ENCODE measurements at places on chromosomes 13 and 19.

GRCh38 chr13:59358014-59358413, 805.7 kb downstream of the DIAPH3 start:
- DNase-seq, result no peak

DNA sequence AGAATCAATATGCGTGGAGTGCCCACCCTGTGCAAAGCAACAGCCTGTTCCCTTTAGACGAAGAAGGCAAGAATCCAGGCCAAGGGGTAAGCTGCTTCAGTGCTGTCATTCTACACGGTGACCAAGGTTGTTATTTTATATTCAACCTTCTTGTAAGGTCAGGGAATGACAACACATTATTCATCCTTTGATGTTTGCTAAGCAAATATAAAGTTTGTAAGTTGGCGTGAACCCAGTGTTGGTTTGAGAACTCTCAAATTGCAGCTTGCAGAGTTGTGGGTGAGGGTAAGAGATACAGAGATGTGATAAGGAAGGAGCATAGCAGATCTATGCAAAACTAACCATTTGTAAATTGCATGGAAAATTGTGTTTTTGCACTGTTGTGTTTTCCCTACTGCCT, 436.7 kb downstream of the FGF9 start:
- no peak for DNase-seq

GRCh38 chr19:5430237-5430636, 25.0 kb upstream of the ZNRF4 start:
- no peak for DNase-seq

DNA sequence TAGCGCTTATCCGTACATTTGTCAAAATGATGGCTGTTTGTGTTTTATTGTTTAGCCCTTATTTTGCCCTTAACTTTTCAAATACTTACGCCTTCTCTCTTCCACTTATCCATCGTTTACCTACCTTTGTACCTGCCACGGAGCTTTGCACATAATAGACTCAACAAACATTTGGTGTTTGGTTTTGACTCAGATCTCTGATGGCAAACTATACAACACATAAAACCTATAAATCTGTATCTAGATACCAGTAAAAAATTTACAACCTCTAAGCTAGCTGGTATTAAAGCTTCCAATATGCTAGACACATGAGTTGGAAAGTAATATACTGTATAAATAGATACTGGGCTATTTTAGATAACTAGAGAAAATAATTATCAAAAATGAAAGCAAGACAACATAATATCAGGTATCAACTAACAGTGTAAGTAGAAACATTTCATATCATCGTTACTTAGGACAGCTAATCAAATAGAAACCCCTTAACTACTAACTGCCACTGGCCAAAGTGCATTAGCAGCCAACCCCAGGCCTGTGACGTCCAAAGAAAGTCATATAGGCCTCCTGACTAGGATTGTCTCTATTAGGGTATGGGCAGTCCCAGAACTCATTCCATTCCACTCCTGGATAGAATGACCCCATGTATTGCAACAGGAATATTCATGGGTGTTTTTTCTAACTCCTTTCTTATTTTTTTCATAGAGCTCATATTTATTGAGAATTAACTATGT, 53.8 kb downstream of the KCTD12 start:
- no peak for DNase-seq

DNA sequence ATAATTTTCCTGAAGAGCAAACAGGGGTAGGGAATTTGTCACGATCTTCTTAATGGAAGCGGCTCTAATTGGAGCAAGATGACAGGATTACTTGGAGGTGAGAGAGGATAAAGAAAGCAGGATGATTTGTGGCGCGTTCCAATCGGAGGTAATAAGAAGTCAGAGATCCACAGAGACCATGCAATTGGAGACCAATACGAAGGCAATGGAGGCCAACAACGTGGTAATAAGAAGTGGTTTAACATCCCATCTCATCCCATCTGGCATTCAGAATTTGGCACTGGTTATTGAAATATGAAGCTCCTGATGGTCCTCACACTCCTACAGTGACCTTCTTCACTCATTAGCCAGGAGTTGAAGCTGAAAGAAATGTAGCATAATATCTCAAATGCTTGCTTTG, 130.6 kb downstream of the DLEU7 start:
- DNase-seq, result no peak

GRCh38 chr13:22748866-22749577, 431.8 kb upstream of the SGCG start:
- no peak for DNase-seq

- DNase-seq, result no peak
These were observed 40.6 kb downstream of the UQCRFS1 start for GRCh38 chr19:29172302-29172701.

DNA sequence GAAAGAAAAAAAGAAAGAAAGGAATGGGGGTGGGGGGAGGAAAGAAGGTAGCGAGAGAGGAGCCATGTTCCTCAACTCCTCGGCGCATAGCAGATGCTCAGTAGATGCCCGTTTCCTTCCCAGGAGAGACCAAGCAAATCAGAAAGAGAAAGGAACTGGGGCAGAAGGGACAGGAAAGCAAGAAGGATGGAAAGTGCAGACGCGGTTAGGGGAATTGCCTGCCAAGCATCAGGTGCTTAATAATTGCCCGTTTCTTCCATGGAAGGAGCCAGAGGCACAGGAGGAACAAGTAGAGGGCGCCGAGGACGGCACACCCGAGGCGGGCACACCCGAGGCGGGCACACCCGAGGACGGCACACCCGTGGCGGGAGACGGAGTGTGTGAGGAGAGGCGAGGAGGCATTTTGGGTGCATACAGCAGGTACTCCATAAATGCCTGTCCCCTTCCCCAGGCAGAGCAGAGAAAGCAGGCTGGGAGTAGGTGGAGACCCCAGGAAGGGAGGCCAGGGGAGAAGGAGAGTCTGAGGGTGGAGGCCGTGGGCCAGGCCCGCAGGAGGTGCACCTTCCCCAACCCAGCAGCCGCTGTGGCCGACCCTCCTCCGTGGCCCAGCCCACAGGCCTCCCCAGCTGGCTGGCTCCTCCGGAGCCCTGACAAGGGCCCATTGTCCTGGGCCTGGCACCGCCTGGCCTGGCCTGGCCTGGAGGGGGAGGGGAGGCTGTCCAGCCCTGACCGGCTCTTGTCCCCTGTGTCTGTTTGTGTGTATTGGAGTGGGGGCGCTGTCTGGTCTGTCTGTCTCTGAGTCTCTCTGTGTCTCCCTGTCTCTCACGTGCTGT, 14.6 kb downstream of the JOSD2 start:
- DNase-seq, result no peak

GRCh38 chr13:113116206-113116800, 6.3 kb upstream of the F10 start:
- DNase-seq, result no peak

DNA sequence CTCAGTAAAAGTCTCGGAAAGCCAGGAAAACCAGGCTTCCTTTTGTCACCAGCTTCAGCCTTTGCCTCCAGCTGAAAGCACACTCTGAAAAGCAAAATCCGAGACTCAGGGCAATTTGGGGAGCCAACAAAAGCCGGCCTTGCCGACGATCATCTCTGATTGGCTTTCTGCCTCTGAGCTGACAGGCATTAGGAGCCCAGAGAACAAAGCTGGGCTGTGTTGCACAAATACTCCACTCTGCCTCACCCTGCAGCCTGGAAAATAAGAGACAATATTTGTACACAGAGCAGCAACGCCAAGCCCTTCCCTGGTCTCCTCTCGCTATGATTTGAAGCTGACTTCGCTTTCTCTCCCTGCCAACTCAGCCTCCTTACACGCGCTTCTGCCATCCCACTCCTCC, 46.9 kb downstream of the CACNA1A start:
- DNase-seq, result no peak

- DNase-seq, result no peak
These were observed 888.3 kb downstream of the PCDH9 start for GRCh38 chr13:66341635-66342377.

DNA sequence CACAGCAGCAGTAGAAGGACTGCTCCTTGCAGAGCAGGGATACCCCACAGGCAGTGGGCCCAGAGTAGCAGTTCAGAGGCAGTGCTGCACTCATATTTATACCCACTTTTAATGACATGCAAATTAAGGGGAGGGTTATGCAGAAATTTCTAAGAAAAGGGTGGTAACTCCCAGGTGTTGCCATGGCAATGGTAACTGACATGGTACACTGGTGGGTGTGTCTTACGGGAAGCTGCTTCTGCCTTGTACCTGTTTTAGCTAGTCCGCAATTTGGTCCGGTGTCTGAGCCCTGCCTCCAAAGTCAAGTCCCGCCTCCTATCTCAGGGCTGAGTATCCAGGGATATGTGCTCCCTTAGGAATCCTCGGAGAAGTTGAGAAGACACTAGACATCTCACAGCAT, 79.2 kb upstream of the UQCRFS1 start:
- no peak for DNase-seq

DNA sequence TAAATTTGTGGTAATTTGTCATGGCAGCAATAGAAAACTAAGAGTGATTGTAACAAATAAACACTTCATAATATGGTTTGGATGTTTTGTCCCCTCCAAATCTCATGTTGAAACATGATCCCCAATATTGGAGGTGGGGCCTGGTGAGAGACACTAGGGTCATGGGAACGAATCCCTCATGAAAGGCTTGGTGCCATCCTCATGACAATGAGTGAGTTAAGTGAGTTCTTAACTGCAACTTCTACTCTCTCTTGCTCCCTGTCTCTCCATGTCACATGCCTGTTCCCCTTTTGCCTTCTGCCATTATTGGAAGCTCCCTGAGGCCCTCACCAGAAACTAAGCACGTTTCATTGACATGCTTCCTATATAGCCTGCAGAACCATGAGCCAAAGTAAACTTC, 1233.2 kb downstream of the OLFM4 start:
- DNase-seq, result no peak

DNA sequence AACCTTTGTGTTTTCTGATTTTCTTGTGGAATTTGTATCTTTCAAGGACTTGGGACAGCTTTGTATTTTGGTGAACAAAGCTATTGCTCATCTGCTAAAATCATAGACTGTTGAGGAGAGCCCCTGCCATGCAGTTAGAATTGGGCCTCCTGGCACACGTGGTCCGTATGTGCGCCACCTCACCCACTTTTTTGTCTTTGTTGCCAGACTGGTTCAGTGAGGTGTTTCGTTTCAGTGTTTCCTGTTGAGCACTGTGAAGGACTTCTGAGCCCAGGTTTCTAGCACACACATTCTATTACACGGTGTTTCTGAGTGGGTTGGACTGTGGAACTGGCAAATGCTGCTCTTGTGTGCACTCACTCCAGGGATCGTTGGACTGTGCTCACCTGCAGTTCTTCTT, 37.6 kb upstream of the RNF113B start:
- no peak for DNase-seq

GRCh38 chr19:35739275-35740107, 2.8 kb downstream of the IGFLR1 start:
- no peak for DNase-seq

GRCh38 chr13:74575729-74576125, 441.5 kb upstream of the KLF12 start:
- DNase-seq, result peak; percentile 38

DNA sequence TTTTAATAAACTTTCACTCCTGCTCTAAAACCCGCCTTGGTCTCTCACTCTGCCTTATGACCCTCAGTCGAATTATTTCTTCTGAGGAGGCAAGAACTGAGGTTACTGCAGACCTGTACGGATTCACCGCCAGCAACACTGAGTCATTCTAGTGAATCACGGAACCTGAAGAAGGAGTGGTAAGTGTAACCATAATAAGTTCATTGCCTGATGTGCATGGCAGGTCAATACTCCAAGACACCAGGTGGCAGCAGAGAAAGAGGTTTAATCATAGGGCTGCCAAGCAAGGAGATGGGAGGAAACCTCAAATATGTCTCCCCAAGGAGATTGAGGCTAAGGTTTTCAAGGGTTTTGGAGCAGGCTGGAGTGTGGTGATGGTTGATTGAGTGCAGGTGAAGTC, 204.3 kb upstream of the IPO5 start:
- DNase-seq, result no peak

DNA sequence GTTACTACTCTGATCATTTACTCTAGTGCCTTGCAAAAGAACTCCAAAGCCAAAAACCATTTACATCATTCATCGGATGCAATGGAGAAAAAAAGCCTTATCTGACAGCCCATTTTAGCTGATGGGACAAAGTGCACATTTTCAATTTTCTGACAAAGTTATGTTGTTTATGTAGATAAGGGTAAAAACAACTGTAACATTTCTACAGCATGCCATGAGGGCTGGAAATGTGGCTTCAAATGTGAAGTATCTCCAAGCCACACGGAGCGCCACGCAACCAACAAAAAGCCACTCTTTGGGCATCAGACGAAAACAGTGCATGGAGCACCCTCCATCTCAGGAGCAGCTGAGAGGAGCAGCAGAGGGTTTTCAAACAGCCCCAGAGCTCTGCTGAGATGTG, 364.6 kb upstream of the ZNF507 start:
- no peak for DNase-seq

DNA sequence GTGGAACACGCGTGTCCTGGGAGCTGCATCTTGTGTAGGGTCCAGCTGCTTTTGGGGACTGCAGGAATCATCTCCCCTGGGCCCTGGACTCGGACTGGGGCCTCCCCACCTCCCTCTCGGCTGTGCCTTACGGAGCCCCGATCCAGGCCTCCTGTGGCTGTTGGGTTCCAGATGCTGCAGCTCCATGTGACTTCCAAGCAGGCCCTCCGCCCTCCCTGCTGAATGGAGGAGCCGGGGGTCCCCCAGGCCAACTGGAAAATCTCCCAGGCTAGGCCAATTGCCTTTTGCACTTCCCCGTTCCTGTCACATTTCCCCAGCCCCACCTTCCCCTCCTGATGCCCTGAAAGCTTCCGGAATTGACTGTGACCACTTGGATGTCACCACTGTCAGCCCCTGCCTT, 6.2 kb upstream of the PGLS start:
- no peak for DNase-seq

DNA sequence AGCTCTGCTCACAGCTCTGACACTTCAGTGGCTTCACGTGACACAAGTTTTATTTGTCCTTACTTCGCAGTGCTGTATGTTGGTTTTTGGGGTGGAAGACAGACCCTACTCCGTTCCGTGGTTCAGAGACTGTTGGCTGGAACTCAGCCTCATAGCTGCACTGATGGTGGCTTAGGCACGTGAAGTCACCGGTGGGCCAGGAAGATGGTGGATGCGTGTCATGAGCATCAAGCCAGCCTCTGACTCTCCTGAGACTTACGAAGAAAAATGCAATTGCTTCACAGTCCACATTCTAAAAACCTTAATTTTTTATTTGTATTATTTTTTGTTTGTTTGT, 161.4 kb upstream of the SOX1 start:
- no peak for DNase-seq

DNA sequence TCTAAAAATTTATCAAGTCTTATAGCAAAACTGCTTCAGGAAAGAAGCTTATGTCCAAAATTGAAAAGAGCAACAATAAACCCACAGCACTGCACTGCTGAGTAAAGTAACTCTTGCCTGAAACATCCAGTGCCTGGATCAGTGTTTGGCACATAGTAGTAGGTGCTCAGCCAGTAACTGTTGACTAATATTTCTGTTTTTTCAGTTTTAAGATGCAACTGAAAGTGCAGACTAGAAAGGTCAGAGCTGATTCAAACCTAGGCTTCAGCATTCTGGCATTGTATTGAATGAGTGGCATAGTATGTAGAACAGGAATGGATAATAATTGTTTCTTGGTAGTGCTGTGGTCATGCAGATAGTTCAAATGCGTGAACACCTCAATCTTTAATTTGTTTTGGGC, 67.6 kb downstream of the UBL3 start:
- DNase-seq, result no peak

GRCh38 chr13:101565317-101565716, 112.8 kb downstream of the ITGBL1 start:
- no peak for DNase-seq

GRCh38 chr13:101925731-101926130, 473.3 kb downstream of the ITGBL1 start:
- DNase-seq, result no peak
